ENCODE measurements at places on chromosomes 16 and 17.

DNA sequence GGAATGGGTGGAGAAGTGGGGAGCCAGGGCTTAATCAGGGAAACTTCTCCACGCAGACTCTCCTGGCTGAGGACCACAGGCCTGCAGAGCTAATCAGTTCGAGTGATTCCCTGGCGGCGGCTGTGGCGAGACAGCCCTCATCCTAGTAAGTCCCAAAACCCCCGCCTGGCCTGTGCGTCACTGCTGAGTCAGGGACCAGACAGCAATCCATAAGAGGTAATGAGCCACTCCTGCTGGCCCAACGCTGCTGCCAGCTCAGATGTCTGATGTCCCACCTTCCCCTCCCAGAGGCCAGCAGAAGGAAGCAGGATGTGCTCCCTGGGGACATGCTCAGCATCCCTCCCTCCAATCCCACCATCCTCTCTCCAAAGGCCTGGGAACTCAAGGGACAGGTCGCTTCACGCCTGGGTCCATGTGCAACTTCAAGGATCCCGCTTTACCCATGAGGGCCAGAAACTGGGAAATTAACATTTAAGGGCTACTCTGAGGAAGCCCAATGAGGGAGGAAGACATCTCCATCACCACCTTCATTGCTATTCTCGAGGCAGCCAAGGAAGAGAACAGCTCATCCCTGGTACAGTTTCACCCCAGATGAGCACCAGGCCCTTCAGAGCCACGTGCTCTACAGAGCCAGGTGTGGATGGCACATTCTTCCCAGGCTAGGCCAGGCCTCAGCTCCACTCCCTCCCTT is 7.9 kb downstream of the ACLY start:
- DNase-seq = no peak
- H3K36me3 ChIP-seq = no peaks in the 10 kb centered on the region
- peaks cover 11% of the 10 kb centered on the region for H3K27me3 ChIP-seq
- peaks cover 43% of the 10 kb centered on the region for H3K4me1 ChIP-seq
- H3K27ac ChIP-seq = peak overlapping the region; percentile 38
- H3K4me3 ChIP-seq = peak overlapping the region; percentile 15

DNA sequence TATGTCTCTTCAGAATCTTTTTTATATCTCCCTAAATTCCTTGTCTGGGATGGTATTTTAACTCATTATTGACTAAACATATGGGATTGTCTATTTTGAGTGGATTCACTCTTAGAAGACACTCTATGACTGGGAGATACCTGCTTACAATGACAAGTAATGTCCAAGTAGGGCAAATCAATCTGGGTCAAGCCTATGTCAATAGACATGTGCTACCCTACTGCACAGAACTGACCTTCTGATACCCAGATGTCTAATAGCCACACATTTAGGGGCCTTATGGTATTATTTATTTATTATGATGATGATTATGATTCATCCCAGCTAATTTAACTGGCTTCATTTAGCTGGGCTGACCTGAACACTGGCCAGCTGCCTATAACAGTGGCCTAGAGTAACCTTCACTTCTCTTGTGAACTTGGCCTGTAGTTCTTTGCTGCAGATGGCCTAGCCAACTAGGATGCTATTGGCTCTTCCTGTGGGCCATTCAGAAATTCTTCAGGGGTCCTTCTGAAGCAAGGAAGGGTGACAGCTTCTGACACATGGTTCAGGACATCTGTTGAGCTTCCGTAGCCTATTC is 138.0 kb downstream of the ANKFN1 start:
- no peak overlapping the region for H3K27ac ChIP-seq
- no peak for DNase-seq
- no peaks in the 10 kb centered on the region for H3K36me3 ChIP-seq
- no peak overlapping the region for H3K4me3 ChIP-seq
- no peaks in the 10 kb centered on the region for H3K4me1 ChIP-seq

DNA sequence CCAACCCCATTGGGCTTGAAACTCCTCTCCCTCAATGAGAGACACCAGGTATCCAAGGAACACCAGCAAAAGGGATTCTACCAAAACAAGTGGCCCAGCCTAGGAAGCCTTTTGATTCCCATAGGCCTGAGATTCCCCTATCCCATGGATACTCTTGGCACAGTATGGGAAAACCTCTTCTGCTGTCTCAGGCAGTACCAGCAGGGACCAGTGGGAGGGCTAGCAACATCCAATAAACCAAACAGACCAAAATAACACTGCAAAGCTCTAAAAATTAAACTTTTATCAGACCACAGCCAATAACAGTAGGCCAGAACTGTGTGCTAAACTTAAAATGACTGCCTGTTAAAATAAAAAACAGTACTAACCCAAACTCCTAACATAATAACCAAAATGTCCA is 153.9 kb upstream of the CES5A start:
- no peak for DNase-seq
- H3K4me1 ChIP-seq = peaks cover 3% of the 10 kb centered on the region
- H3K27me3 ChIP-seq = no peaks in the 10 kb centered on the region
- no peak overlapping the region for H3K27ac ChIP-seq

GRCh38 chr16:71645450-71645849 is 19.5 kb downstream of the MARVELD3 start:
- no peak for DNase-seq
- no peak overlapping the region for H3K4me3 ChIP-seq
- H3K4me1 ChIP-seq = peaks cover 23% of the 10 kb centered on the region
- H3K36me3 ChIP-seq = no peaks in the 10 kb centered on the region
- peaks cover 3% of the 10 kb centered on the region for H3K27me3 ChIP-seq
- no peak overlapping the region for H3K27ac ChIP-seq

- H3K27me3 ChIP-seq = peaks cover 2% of the 10 kb centered on the region
- DNase-seq = no peak
- no peaks in the 10 kb centered on the region for H3K36me3 ChIP-seq
- H3K4me1 ChIP-seq = no peaks in the 10 kb centered on the region
Measured at GRCh38 chr16:50478075-50478772, 70.0 kb upstream of the NKD1 start.

DNA sequence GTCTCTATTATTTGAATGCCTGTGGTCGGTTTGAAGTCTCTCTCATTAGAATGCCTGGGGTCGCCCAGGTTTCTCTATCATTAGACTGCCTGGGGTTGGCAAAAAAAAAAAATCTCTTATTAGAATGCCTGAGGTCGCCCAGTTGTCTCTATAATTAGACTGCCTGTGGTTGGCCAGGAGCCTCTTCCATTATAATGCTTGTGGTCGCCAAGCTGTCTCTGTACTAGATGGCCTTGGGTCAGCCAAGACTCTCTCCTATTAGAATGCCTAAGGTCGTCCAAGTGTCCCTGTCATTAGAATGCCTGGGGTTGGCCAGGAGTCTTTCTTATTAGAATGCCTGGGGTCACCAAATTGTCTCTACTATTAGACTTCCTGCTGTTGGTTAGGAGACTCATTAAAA is 2228.4 kb downstream of the TP53TG3F start:
- no peak overlapping the region for H3K4me3 ChIP-seq
- no peak overlapping the region for H3K27ac ChIP-seq
- H3K4me1 ChIP-seq = no peaks in the 10 kb centered on the region
- DNase-seq = no peak
